NCI-H1417 (cell line): ENCODE measurements at places on chromosomes 7 and 10.

- no peak for DNase-seq
Measured at GRCh38 chr10:49458869-49459268, 63.0 kb upstream of the DRGX start.

DNA sequence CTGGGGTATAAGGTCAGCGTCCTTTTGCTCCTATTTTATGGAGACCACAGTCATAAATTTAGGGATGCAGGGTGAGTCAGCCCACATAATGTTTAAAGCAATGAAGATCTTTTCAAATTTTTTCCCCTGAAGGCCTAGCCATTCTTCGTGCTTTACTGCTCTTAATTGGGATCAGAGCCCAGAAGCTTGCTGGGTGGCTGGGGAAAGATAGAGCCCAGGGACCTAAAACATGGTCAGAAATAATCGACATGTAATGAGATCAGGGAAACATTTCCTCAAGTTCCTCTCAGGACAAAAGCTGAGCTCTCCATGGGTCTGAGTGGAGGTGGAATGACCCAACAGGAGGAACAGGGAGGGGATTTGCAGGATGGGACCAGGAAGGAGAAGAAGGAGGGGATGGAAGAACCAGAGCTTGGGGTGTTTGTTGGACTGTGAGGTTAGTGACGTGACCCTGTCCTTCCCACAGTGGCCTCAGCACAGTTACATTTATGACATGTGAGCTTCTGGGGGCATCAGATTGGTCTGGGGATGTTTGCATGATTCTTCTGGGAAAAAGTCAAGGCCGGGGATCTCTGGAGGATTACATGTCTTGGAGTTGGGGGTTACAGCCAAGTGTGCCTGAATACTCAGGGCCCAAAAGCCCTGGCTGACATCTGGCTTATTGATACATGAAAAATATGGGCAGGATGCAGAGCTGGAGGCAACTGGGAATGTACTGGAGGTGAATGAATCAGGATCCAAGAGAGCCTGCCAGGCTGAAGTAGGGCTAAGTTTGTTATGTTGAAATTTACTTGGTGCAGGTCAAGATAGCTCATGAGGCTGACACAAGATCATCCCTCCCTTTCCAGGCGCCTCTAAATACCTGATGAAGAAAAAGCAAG, 477.9 kb downstream of the RPS24 start:
- no peak for DNase-seq

- DNase-seq = no peak
Measured at GRCh38 chr7:137933270-137934017, 68.4 kb downstream of the CREB3L2 start.

- DNase-seq = no peak
Measured at GRCh38 chr7:88101769-88102168, 118.1 kb downstream of the SRI start.

DNA sequence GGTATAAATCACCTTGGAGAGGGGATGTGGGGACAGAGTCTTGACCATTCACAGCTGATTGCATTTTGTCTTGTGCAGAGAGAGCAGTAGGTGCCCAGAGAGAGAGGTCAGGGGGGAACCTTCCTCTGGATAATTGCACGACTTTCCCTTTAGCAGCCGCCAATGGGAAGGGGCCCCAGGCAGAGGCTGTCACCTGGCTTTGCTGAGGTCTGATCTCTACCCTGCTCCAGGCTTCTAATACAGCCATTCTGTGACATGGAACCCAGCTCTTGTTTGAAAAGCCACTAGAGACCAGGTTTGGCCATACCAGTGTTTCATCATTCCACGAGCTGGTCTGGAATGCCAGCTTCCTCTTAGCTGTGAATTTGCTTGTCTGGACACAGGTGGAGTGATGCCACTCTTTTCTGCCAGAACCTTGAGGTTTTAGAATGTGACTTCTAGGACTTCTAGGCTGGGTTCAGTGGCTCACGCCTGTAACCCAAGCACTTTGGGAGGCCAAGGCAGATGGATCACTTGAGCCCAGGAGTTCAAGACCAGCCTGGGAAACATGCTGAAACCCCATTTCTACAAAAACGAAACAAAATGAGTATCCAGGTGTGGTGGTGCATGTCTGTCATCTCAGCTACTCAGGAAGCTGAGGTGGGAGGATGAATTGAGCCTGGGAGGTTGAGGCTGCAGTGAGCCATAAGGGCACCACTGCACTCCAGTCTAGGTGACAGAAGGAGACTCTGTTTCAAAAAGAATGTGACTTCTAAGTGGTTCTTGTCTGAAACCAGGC, 159.9 kb downstream of the CAMK1D start:
- no peak for DNase-seq
